ENCODE measurements at places on chromosomes 7 and 10. TPM values are rescaled to one million over a fixed set of nuclear protein-coding genes. Genes with fewer than 3 reads are reported as not detected.
A peak's percentile ranks its signal among the peaks of the same experiment; 100 is the strongest.

DNA sequence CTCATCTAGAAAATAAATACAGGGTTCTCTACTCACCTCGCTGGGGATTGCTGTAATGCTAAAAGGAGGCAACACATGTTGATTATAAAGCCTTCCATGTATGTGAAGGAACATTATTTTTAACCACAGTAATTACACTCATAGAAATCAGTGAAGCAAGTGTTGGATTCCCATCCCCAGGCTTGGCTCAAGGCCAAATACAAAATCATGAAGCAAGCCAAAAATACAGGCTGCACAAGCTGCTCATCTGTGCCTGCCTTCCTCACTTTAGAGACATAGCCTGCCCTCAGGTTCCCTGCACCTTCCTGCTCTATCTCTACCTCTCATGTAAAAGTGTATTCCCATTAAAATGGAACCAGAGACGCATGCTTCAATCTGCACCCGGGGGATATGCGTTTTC lies 1077.1 kb upstream of the C7orf33 start:
- DNase-seq, result no peak

DNA sequence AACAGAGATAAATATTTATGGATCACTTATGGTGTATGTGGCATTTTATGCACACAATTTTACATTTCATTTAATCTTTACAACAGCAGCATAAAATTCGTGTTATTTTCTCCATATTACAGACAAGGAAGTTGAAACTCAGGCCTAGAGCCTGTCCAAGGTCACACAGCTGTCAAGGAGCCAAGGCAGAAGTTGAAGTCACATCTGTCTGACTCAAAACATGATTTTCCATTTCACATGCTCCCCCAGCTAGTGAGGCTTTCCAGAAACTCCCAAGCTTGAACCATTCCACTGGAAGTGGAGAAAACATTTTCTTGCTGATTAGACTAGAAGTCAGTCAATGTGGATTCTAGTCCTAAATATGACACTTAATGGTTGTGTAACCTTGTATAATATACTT lies 110.5 kb downstream of the HECTD2 start:
- peak; percentile 84 for DNase-seq

DNA sequence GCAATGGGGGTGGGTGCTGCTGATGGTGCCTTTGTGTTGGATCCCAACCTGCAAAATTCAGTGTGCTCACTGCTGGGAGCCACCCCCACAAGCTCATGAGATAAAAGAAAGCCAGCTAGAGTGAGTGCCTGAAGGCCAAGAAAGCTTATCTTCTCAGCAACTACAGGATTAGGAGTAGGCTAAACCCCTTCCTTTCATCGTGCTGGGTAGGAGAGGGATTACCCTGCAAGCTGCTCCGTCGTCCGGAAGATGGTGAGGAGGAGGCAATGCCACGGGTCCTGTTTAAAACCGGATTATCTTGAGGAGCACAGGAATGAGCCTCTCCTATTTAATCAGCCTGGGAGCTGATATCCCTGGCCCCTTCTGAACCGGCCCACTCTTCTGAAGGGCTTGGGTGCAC lies 258.0 kb downstream of the GALNT17 start:
- DNase-seq, result no peak

DNA sequence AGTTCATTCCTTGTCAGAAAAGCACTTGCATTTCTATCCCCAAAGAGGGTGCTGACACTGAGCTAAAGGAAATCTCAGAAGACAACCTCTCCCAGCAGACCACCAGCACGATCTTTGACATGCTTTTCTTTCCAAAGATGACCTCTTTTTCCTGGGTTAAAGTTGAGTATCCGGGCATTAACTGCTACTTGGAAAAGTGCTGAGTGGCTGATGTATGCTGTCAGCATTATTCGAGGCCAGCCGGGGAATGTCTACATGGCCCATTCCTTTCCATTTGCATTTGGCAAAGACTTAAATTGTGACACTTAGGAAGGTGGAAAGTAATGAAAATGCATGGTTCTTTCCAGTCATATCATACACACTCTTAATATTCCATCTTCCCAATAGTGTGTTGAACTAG lies 90.6 kb upstream of the SKAP2 start:
- DNase-seq, result no peak

ENTPD1 gene
- 1.0 TPM for total RNA-seq

STK17A gene
- 9.4 TPM for total RNA-seq

DNA sequence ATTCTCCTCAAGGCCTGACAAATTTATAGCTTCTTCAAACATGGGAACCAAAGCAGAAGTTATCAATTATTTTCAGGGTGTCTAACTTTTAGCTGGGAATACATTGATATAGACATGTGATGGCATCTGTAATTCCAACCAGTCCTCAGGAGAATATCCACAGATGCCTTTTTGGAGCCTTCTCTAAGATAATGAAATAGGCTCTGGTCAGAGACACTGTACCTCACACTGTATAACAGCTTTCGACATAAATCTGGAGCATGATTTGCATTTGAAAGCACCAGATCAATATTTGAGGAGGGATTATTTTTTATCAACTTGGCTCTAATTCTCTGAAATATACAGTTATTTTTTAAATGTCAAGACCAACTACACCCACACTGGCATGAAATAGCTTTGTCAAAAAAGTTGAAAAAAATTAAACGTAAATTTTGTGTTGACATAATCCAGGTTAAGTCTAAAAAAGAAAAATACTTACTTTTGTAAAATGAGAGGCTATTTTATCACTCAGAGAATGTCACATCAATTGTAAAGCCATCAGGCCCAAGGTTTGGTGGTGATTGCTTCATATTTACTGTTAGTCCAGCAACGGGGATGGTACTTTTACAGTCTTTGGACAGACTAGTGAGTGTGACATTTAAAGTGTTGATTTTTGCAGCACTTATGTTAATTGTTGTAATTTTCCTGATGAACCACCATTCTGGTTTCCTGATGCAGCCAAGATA lies 177.0 kb upstream of the SP8 start:
- no peak for DNase-seq

USP6NL gene
- total RNA-seq, result 10.4 TPM

DNA sequence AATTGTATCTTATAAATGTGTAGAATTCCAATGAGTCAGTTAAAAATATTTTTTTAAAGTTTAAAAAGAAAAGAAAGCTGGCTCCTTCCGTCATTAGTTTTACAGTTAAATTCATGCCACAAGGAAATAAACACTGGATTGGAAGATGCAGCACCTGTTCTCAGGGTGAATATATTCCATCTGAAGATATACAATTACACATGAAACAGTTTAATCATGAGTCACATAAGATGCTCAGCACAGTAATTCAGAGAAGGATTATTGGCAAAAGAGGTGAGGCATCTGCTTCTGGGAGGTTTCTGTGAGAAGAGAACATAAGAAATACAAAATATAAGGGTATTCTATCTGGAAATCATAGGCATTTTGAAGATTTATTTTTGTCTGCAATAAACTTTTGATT lies 376.5 kb upstream of the SORCS1 start:
- no peak for DNase-seq

MUC3A gene
- total RNA-seq, result 2.1 TPM

GRCh38 chr10:86047588-86047987 lies 319.0 kb downstream of the GRID1 start:
- no peak for DNase-seq

ENKUR gene
- not detected for total RNA-seq

DNA sequence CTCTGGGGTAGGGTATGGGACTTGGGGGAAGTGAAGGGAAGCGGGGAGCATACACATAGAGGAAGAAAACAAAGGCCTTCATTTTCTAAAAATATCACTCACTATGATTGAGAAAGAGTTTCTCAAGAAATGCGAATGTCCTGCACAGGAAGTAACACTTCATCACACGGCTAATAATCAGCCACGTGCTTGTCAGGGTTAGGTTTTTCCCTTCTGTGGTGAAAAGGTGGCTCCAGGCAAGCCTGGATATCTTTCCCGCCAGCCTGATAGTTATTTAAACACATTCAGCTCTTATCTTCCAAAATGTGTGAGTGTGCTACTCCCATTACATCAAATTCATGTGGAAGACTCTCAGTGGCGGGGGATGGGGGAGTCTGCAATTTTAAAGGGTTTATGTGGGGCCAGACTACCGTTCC lies 166.4 kb upstream of the ADO start:
- DNase-seq, result no peak

GRCh38 chr10:128864554-128865295 lies 602.3 kb upstream of the MGMT start:
- no peak for DNase-seq

DNA sequence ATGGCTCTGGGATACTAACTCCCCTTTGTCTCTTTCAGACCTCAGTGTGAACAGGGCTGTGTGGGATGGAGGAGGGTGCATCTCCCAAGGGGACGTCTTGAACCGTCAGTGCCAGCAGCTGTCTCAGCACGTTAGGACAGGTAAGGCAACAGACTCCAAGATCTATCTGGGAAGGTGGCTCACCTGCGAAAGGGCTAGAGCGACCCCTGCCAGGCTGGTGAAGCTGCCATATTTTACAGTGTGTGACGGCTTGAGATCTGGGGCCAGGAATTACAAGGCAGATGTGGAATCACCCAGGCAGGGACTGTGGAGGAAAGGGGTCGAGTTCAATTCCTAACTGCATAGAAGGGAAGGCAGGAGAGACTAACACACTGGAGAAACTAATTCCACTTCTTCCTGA lies 11.2 kb downstream of the MUC17 start:
- DNase-seq, result no peak

DNA sequence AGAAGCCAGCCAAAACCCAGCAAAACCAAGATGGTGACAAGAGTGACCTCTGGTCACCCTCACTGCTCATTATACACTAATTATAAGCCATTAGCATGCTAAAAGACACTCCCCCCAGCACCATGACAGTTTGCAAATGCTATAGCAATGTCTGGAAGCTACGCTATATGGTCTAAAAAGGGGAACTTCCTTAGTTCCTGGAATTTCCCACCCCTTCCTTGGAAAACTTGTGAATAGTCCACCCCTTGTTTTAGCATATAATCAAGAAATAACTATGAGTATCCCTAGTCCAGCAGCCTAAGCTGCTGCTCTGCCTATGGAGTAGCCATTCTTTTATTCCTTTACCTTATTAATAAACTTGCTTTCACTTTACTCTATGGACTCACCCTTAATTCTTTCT lies 16.0 kb downstream of the CASP7 start:
- no peak for DNase-seq

PNLIPRP3 gene
- total RNA-seq, result 0.32 TPM

DNA sequence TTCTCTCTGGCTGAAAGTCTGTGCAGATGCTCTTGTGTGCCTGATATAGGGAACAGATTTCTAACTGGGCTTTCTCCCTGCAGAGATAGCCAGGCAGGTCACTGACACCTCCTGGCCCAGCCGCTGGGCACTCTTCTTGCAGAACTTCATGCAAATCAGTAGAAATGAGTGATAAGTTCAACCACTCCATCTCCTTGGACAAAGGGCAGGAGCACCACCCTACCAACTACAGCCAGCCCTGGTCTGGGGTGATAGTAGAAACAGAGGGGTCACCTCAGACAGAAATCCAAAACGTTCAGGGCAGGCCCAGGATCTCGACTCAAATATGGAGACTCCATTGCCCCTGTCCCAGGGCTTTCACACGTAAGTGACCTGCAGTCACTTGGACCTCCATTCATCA lies 917.8 kb upstream of the ZNF722 start:
- DNase-seq, result no peak

DNA sequence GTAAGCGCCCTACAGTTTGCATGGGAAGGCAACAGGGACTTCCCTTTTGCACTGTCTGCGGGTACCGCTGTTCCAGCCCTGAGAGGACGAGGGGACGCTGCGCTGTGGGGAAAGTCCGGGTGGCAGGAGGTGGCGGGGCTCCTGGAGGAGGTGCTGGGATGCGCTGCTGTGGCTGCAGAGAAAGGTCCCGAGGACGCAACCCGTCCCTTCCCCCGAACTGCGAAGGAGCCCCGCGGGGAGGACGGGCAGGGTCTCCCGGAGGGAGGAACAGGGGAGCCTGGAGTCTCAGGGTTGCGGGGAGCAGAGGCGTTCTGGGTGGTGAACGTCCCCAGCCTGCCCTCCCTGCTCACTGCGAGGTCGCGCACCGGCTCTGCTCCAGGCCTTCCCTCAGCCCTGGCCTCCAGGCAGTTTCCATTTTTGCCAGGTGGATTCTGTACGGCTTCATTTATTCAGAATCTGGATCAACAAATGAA lies 91.6 kb downstream of the CXCL12 start:
- DNase-seq, result no peak

DNA sequence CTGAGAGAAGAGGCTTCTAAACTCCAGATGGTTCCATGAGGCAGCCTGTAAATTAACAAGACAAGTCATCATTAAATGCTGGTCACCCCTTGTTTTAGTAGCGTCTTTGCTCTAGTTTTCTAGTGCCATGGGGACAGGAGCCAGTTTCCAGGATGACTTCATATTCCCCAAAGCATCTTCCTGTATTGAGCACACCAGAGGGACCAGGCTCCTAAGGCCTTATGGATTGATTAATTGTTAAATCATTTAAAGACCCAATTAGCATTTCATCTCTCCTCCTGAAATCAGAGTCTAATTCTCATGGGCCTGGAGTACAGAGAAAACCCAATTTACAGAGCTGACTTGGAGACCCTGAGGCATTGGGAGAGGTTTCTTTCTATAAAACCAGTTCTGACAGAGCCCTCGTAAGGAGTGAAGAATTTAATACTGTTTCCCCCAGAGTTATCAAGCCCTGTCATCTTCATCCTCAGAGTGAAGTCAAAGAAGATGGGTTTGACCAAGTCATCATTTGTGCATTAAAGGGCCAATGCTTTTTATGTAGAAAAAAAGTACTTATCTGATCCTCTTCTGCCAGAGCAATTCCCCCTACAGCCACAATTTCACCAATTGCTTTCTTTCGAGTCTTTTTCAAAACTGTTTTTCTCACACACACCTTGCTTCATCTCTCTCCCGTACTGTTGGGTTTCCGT lies 678.7 kb downstream of the SDK1 start:
- DNase-seq, result no peak

DNA sequence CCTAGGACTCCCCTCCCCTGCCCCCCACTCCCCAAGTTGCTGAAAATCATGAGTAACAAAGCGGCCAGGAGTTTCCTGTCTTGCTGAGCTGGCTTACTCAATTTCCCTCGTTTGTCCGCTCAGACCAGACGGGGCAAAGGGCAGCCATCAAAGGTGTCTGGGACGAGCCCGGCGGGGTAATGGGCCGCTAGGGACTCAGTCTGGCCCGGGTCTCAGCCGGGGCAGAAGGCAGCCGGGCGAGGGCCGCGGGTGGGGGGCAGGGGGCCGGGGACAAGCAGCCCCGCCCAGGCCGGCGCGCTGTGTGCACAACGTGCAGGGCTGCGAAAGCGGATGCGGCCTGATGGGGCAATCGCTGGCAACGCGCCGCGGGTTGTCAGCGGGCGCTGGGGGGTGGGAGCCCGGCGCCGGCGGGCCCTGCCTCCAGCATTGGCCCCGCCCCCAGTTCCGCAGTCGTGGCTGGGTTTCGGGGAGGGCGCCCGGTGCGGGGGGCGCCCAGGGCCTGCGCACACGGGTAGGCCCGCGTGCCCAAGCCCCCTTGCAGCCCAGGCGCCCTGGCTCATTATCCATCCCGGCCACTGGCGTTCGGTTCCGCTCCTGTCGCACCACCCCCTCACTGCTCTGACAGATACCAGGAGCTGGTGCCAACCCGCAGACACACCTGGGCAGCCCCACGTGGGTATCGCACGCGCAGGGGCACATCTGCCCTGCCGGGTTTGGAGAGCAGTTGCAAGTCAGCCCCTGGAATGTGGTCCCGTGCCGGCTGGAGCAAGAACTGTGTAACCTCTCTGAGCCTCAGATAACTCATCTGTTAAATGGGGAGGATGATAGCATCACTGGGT lies 35.1 kb downstream of the DNAJB12 start:
- DNase-seq, result peak; percentile 96
